ENCODE measurements at places on chromosomes 7 and 10. TPM values are rescaled to one million over a fixed set of nuclear protein-coding genes. Genes with fewer than 3 reads are reported as not detected.

DNA sequence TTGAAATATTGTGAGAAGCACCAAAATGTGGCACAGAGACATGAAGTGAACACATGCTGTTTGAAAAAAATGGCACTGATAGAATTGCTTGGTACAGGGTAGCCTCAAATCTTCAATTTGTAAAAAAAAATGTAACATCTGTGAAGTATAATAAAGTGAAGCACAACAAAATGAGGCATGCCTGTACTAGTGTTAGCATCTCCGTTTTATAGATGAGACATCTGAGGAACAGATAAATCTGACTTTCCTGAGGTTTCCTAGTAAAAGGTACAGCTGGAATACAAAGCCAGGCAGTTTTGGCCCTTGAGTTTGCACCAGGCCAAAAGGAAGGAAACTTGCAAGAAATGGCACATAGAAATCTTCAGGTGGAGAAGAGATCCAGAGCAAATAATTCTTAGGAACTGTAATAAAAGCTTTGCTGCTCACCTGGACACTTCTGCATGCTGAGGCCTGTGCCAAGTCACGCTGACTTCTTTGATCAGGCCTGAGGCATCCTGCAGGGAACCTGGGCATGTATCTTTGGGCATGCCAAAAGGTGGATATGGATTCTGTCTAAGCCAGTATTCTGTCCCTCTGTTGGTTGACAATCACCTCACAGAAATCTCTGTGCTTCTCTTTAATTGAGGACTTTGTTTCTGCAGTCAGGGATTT lies 251.5 kb upstream of the PLPP4 start:
- no peak for DNase-seq

The GARIN1A gene
- total RNA-seq: 0.63 TPM

DNA sequence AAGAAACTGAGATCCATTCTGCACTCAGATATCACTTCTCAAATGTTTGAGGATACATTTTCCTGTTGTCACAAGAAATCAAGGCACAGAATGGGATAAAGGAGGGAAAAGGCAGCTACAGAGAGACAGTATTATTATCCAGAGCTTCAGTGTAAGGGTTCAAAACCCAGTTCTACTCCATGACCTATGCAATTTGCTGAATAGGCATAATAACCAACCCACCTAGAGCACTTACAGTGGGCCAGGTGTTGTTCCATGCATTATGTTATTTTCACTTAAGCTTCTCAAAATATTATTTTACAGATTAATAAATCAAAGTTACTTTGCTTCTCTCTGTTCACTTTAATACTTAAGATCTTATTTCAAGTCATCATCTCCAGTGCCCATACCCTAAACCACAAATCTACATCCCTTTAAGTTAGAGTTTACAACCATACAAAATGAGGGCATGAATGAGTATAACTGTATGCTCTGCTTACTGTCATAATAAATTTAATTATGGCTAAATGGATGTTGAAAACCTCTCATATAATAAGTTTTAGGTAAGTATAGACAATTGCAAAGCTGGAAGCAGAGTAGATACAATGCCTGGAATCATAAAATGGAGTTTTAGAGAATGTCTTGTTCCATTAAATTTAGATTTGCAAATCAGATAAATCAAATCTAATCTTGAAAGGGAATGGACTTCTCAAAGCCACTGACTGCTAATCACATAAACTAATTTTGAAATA lies 28.1 kb upstream of the PCLO start:
- DNase-seq: no peak

GRCh38 chr10:25263931-25264330 lies 89.1 kb downstream of the GPR158 start:
- DNase-seq: no peak

DNA sequence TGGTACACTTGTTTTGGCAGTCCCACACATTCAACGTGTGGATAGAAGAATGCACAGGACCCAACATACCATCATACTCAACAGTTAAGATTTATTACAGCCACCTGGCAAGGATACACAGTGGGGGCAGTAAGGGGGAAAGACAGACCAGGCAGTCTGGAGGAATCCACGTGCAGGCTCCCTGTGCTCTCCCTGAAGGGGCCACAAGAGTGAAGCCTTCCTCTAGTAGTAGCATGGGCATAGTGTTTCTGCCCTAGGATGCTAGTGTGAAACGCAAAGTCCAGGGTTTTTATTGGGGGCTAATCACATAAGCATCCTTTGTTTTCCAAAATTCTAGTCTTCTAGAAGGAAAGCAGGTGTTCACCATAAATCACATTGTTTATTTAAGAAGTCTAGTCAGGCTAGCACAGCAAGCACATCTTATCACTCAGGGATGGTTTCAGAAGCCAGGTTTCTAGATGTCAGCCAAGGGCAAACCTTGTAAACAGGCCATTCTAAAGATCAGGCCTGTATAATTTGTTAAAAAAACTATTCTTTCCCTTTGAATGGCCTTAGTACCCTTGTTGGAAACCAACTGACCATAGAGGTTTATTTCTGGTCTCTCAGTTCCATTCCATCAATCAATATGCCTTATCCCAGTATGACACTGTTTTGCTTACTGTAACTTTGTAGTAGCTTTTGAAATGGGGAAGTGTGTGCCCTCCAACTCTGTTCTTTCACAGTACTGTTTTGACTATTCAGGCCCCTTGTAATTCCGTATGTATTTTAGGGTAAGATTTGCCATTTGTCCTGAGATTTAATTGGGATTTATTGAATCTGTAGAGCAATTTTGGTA lies 12.4 kb upstream of the TFAM start:
- DNase-seq: no peak

The NPY gene
- total RNA-seq: not detected

The EGFR gene
- total RNA-seq: 4.2 TPM

The ZNF777 gene
- 9.7 TPM for total RNA-seq

The GTF2IRD1 gene
- 63.6 TPM for total RNA-seq

GRCh38 chr7:104627516-104627915 lies 299.1 kb downstream of the LHFPL3 start:
- DNase-seq: peak; percentile 80

- no peak for DNase-seq
These were observed 29.7 kb downstream of the NUB1 start for GRCh38 chr7:151371266-151371665.

DNA sequence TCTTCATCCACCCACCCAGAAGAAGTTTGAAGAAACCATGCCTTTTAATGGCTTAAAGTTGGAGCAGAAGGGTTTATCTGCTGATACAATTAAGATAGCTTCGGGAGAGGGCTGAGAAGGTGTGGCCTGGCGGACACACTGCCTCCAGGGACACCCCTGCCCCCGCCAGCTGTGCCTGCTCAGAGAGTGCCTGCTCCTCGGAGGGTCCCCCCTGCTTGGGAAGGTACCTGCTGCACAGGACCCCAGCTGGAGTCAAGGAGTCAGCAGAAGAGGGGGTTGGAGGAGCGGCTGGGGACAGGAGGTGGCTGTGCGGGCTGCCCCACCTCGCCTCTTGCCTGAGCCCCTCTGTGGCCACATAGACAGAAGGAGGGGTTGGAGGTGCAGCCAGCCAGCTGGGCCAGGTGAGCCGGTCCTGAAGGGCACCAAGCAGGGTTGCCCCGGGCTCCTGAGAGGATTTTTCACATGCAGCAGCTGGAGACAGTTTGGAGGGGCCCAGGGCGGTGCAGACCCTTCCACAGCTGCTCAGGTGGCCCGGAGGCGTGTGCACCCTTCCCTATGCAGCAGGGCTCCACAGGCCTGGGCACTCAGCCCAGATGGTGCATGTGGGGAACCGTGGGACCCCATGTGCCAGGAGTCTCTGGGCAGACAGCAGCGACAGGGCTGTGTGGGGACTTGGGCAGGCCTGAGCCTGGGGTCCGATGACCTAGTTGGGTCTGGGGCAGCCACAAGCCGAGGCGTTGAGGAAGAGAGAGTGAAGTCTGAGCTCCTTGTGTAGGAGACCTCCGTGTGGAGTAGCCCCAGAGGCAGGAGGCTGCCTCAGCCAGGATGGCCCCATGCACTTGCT lies 118.9 kb downstream of the INPP5A start:
- no peak for DNase-seq

- DNase-seq: peak; percentile 87
These were observed 5.0 kb upstream of the TNRC18 start for GRCh38 chr7:5428478-5429252.

DNA sequence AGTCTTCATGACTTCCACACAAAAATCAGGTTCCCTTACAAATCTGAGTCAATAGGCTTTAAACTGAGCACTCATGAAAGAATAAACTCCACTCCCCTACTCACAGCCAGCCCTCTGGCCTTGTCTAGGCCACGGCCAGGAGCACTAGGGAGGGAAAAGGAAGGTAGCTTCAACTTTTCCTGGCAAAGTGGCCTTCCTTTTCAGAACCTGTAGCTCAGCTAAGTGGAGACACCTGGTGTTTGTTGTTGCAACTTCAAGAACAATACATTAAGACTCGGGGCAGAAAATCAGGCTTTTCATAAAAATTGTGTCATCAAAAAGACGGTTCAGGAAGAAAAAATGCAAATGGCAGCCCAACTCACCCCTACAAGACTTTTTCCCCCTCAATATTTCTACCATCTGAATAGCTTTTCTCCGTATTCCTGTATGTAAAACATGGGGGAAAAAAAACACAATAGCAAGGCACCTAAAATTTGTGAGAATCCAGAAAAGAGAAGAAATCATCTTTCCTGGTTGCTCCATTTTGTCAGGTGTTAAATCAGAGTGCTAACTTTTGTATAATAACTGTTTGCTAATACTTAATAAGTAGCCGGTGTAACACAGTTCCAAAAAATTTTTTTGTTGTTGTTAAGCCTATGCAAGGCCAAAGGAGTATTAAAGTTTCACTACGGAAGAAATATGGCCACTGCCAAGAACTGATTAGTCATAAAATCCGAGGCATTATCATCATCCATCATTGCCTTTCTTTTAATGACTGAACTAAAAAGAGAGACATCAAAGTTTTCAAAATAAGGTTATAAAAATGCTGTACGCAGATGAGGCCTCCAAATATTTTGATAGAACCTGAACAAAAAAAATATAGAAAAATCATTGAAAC lies 66.2 kb upstream of the ARID5B start:
- DNase-seq: peak; percentile 63

DNA sequence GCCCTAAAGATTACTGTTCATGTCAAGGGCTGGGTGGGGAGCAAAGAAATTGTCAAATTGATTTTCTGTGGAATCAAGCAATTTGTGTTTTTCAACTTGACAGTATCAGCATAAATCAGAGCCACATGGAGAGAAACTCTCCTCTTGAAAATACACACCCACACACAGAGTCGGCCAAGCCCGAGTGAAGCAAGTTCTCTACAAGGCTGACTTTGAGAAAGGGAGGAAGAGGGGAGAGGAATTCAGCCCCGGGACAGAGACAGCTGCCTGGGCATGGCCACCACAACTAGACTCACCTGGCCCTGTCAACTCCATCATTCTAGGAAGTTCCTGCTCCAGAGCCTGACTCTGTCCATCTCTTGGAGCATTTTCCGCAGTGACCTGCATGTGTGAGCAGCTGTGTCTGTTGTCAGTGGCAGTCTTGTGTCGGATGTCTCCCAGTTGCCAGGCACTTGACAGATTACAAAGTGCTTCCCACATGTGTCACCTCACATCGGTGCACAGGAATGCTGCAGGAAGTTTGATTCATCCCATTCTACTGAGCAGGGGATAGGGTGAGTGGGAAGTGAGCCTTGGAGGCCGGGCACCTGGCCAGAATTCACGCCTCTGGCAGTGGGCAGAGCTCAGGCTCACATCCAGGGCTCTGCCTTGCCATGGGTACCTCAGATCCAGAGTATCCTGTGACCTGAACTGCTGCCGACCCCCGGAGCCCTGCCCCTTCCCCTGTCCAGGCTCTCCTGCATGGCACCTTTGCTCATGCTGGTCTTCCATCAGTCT lies 37.9 kb downstream of the ADAM12 start:
- DNase-seq: no peak

The CPA4 gene
- total RNA-seq: 0.32 TPM

The CALHM1 gene
- total RNA-seq: not detected

All from endodermal cell (in vitro differentiated cells).